ENCODE measurements at places on chromosomes 6 and 20. TPM values are rescaled to one million over a fixed set of nuclear protein-coding genes. Genes with fewer than 3 reads are reported as not detected.

DNA sequence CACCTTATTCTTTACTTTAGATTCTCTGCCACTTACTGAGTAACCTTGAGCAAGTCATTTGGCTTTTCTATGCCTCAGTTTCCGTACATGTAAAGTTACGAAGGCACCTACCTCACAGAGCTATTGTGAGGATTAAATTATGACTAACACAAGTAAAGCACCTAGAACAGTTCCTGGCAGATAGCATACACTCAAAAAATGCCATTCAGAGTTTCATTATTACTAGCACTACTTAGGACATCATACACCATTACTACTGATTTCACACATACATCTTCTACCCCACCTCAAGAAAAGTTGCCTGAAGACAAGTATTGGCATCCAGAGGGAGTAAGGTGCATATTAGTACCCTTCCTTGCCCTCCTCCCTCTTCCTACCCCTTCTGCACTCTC is 107.8 kb downstream of the OGFRL1 start:
- no peak for DNase-seq

DNA sequence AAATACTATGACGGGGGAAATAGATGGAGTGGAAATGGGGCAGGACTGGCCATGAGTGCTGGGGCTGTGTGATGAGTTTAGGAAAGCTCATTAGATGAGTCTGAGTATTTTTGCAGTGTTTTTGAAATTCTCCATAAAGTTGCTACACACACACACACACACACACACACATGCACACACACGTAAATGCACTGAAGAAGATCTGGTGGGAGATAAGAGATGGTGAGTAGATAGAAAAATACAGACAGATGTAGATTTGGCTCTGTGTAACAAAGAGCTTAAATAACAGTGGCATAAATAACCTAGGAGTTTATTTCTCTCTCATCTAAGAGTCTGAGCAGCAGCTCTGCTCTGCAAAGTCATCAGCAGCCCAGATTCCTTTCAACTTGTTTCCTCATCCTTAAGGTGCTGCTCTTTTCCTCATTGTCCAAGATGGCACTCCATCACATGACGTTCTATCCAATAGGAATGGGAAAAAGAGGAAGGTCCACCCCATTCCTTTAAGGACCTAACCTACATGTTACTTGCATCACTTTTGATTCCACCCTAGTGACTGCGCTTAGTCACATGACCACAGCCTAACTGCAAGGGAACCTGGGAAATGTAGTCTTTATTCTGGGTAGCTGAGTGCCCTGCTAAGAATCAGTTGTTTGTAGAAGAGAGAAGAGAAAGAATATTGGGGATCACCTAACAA is 76.4 kb downstream of the EYA2 start:
- DNase-seq, result peak; percentile 83

Gene OPN5
- polyA plus RNA-seq, result not detected

GRCh38 chr6:13273202-13273930 is 55.0 kb downstream of the TBC1D7 start:
- DNase-seq, result no peak

All from AG04450 (cell line).